ENCODE measurements at places on chromosomes 12 and 14.

DNA sequence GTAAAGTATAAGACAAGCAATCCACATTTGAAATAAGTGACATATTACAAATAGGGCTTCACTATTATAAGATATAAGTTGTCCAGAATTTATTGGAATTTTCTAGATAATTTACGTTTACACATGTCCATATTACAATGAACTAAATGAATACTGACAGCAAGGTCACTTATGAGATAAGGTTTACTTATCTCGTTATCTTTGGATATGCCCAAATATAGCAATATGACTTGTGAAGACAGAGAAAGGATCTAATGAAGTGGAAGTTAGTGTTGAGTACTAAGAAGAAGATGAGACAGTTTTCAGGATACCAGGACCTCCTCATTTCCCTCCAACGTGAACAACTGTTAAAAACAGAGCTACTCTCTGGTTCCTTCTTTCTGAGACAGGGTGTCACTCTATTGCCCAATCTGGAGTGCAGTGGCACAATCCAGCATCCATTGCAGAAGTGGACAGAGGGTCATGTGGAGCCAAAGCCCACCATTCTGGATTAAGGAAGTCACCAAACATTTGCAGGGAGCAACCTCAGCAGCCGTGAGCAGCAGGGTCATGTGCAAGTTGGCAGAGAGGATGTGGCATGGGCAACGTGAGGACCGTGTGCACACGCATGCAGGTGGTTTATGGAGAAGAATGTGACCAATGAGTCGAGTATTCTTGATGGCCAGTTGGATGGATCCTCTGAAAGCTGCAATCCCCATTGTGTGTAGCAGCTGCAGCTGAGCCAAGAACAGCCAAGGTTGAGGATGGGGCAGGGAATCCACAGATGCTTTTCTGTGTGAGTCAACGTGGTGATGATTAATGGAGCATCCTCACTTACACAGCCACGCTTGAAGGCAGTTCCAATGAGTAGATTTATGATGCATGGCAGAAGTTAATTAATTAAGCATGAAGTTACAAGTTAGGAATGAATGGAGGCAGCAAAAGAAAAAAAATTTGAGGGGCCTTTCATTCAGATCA lies 111.0 kb downstream of the BICD1 start:
- no peak for DNase-seq

GRCh38 chr14:54867011-54867410 lies 35.6 kb downstream of the GCH1 start:
- no peak for DNase-seq

- DNase-seq = no peak
Observed at GRCh38 chr12:113612076-113612728, 140.5 kb upstream of the LHX5 start.

GRCh38 chr12:27142101-27142721 lies 59.8 kb upstream of the C12orf71 start:
- DNase-seq = peak; percentile 46

- DNase-seq = no peak
Observed at GRCh38 chr12:89864411-89864810, 155.8 kb upstream of the ATP2B1 start.

DNA sequence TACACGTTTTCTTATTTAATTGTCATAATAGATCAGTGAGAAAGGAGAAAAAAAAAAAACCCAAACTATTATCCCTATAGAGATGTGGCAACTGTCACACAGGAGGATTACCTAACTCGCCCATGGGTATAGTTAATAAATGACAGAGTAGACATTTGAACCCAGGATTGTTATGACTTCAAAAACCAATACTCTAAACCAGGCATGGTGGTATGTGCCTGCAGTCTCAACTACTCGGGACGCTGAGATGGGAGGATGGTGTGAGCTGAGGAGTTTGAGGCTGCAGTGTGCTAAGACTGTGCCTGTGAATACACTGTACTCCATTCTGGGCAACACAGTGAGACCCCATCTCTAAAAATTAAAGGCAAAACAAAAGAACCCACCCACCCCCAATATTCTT lies 114.5 kb downstream of the DENND5B start:
- no peak for DNase-seq

GRCh38 chr12:25718081-25718731 lies 165.1 kb upstream of the LMNTD1 start:
- DNase-seq = no peak

DNA sequence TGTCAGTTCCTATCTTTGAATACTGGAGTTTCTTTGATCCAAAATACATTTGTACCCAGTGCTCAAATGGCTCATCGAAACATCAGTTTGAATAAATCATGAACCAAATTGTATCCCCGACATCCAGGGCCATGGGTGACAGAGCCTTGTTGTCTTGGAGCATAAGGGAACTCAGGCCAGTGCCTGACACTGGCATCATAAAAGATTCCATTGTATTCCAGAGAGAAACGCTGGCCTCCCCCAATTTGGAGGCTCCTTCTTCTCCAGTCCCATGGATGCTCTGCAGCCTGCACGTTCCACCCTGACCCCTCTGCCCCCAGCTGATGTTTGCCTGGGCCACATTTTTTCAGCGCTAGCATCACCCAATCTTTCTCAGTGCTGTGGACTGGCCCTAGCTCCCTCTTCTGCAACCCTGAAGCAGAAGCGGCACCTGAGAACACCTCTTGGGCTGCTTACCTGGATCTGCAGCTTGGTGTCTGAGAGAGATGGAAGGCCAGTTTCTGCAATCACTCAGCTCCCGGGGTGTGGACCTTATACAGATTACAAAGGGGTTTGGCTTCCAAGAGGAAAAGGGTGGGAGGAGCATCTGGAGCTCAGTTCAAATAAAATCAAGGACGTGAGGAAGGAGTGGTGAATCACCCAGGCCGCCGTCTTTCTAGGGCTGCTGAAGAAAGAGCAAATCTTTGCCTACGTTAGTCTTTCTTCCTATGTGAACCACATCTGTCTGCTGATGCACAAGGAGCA lies at the start of gene RNASE1:
Gene RNASE1, minus strand, starts transcription at position 504 of the 744 bp plus-strand sequence. CDS start 776 bp downstream, outside the sequence.
- no peak for DNase-seq

GRCh38 chr12:110345176-110345661 lies 58.3 kb downstream of the ANAPC7 start:
- no peak for DNase-seq

All from stimulated activated CD4-positive, alpha-beta T cell treated with anti-CD3 and anti-CD28 coated beads, Interleukin-4, amount 100 ng/mL, for 24 hours (primary cell).